T-helper 2 cell (primary cell): ENCODE measurements at places on chromosomes 12 and 14.

- no peak for DNase-seq
Measured at GRCh38 chr12:122471324-122472226, 29.2 kb downstream of the ZCCHC8 start.

DNA sequence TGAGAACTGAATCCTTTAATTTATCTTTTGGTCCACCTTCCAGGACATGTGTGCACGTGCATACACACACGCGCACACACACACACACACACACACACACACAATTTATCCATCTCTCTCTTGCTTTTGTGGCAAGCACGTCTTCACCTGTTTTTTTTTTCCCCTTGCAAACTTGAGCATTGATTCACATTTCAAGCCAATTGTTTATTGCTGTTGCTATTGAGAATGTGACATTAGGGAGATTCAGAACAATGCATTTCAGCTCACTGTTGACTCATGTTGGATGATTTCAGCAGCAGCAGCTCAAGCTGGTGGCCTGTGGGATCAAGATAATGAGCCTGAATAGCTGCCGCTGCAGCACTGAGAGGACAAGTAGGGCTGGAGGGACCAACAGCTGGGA, 128.9 kb downstream of the SNAPC1 start:
- DNase-seq: no peak

DNA sequence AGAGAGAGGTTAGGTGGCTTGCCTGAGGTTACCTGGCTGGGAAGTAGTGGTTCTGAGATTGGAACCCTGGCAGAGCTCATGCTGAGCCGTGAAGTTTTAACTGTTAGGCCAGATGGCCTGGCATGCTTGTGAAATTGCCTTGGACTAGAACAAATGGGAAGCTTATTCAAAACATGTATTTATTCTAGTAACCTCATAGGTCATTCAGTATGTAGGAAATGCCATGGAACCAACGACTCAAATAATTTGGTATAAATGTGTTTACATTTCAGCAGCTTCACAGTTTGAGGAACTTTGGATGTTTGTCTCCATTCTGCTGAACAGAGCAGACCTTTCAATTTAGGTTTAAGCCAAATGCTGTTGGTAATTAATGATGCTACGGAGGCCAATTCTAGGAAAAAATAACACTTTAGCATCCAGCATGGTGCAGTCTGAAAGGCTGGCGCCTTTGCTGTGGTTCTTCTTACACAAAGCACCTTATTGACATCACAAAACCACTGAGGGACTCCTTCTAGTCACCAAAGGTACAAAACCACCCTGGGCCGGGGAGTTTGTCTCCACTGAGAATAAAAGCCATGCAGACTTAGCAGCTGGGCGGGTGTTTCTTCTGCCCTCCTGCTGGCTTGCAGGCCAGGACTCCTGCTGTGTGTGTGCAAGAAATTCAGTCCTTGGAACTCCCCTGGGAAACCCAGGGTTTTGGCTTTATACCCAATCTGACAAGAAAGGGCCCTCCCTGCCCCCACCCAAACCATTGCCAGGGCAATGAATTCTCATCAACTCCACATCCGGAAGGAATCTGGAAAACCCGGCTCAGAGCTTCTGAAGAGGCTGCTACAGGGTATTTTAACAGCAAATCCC, 64.2 kb downstream of the ELK3 start:
- no peak for DNase-seq

DNA sequence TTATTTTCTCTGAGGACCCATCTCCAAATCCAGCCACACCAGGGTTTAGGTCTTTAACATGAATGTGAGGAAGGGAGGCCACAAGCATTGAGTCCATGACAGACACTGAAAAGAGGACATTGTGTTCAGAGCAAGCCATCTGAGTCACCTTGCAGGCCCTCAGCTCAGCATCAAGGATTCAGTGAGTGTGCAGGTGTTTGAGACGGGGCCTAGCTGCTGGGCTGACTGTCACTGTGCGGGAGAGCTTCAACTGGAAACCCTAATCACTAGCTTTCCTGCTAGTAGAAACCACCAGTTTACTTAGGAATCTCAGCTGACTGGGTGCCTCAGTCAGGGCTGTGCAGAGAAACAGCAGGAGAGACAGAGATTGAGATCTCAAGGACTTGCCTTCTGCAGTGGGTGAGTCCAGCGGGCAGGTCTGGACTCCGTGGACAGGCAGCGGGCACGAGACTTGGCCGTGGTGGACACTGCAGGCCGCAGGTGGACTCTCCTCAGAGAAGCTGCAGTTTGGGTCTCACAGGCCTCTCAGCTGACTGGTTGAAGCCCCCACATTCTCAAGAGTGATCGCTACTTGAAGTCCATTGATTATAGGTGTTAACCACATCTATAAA, 86.1 kb upstream of the DYNC1H1 start:
- no peak for DNase-seq

DNA sequence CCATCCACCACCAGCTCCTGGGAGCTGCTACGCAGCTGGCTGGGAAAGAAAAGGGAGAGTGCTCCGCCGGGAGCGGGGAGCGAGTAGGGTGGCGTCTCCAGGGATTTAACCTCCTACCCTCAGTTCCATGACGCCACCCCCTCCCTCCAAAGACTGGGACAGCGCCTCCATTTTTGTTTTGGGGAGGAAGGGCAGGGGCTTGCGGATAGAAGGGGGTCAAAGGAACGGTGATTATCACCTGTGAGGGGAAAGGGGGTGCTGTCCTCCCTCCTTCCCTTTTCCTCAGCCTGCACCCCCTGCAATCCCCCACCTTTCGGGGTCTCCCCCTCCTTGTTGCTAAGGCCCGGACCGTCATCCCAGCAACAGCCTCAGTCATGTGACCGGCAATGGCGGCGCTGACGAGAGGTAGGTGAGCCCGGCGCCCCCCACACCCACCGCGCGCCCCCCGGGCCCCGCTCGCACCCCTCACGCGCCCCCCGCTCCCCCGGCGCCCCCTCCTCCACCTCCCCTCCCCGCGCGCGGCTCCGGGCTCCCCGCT, at the start of gene DTX3:
Gene DTX3, plus strand, starts transcription at position 371 of the 538 bp plus-strand sequence. CDS start 1,694 bp downstream, outside the sequence.
- DNase-seq: no peak

- peak; percentile 70 for DNase-seq
Measured at GRCh38 chr14:37595809-37596621, 586 bp downstream of the TTC6 start.

DNA sequence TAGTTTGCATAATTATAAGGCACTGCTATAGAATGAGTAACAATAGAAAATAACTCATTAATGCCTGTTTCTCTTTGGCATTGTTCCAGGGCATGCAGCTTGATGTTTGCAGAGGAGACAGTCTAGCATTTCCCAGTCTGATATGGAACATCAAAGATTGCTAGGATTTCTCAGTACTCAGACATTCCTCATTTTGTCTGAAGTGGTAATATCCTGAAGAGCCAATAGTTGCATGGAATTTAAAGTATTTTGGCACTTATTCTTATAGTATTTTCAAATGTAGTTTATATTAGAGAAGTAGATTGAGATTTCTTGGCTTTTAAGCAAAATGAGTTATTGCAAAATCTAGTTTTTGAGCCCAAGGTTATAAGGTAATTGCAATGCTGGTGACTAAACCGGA, 337.3 kb upstream of the E2F7 start:
- DNase-seq: no peak

GRCh38 chr12:3016191-3016590, 57.0 kb downstream of the TEAD4 start:
- DNase-seq: no peak

DNA sequence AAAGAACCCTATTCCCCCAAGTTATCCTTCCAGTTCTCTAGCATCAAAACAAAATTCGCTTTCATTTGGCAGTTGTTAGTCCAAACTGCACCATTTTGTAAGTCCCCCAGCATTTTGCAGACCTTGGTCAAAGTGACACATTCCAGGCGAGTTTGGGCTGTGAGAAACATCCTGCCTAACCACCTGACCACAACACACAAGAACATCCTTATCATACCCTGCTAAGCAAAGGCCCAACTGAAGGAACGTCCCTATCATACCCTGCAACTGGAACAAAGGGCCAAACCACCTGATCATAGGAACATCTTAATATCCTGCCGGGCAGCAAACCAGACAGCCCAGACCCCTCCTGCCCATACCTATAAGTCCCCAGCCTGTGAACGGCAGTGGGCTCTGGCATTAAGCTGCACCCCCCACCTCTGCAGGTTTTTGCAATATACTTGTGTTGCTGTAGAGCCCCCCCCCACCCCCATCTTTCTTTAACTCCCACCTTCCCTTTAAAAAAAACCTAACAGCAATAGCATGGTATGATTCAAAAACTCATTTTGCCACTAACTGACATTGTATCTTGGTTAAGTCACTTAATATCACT, 2.7 kb downstream of the PCNX4 start:
- DNase-seq: no peak

DNA sequence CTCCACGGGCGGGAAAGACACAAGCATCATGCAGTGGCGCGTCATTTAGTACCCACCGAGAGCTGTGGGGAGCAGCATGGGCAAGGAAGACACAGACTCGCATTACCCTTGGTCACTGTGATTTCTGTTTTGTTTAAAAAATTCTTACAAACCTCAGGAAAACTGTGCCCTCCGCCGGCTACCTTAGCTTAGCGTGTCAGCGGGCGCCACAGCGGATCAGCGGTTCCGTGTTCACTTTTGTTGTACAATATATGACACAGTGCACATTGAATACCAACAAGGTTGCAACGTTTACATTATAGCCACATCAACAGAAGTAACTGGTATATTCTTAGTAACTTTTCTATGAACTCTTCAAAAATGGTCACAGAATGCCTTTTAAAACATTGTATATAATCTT, 125.2 kb upstream of the EVL start:
- no peak for DNase-seq

DNA sequence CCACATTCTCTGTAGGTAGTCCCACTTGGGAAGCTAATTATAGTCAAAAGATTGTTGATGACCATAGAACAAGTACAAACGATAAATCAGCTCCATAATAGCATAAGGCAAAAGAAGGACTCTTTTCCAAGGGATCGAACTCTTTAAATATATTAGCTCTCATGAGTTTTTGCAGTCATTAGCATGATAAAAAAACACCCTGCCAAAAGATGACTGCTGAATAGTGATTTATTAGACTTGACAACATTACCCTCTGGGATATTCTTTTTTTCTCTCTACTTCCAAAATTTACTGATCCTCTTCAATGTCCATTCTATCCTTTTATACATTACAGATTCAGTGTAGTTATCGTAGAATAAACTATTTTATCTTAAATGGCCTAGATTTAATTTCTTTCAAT, 14.2 kb downstream of the EPYC start:
- no peak for DNase-seq
